ENCODE measurements at places on chromosomes 7 and 10.

DNA sequence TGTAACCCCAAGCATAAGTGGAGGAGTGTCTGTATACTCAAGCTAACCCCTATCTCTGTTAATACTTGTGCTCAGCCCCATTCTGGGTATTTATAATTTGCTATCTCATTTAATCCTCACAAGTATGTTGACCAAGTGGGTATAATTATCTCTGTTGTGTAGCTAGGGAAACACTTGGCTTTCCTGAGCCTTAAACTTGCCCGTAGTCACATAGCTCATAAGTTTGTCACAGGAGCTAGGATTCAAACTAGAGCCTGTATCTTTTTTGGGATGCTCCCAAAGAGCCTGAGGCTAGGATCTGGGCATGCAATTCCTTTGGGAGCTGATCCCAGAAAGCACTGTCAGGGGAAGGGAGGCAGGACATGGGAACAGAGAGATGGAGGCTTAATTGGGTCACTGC lies 377.4 kb downstream of the GALNT17 start:
- no peak for DNase-seq

GRCh38 chr7:112147793-112148361 lies 58.3 kb downstream of the DOCK4 start:
- DNase-seq = no peak

- peak; percentile 88 for DNase-seq
Observed at GRCh38 chr7:27740449-27741086, 606 bp downstream of the TAX1BP1 start.

GRCh38 chr7:143331179-143331801 lies 15.4 kb downstream of the CLCN1 start:
- no peak for DNase-seq

- no peak for DNase-seq
Observed at GRCh38 chr10:5968681-5969453, 8.5 kb downstream of the IL15RA start.

DNA sequence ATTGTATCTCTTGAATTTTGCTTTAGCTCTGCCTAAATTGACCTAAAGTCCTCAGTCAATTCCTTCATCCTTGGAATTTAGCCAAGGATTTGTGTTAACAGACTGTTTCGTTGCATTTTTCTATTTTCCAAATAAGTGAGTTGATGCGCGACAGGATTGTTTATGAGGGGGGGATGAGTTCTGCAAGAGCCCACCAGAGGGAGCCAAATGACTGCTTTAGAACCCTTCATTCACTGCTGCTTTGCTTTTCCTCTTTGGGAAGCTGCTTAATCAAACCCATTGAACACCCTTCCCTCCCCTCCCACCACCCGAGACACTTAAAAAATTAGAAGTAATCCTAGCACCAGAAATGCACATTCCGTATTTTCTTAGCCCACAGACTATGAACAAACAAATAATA lies 33.7 kb upstream of the PTF1A start:
- peak; percentile 83 for DNase-seq

- DNase-seq = no peak
Observed at GRCh38 chr10:103238506-103239252, 7.0 kb upstream of the RPEL1 start.

- no peak for DNase-seq
Observed at GRCh38 chr10:20195076-20195475, 378.8 kb downstream of the PLXDC2 start.

- DNase-seq = no peak
Observed at GRCh38 chr7:29871787-29872398, 65.6 kb downstream of the WIPF3 start.

DNA sequence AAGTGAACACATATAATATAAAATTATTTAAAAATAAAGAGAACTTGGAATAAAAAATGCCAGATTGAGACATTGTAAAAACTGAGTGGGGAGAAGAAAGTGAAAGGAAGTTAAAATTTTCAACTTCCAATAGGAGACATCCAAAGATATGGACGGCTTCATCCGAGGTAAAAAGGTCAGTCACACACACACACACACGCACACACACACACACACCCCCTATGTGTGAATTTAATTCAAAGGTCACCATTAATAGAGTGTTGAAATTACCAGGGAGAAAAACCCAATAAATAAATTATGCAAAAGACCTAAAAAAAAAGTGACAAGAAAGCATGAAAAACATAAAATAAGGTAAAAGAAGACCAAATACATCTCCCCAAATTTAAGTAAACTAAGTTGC lies 131.0 kb upstream of the DNAJB12 start:
- no peak for DNase-seq

DNA sequence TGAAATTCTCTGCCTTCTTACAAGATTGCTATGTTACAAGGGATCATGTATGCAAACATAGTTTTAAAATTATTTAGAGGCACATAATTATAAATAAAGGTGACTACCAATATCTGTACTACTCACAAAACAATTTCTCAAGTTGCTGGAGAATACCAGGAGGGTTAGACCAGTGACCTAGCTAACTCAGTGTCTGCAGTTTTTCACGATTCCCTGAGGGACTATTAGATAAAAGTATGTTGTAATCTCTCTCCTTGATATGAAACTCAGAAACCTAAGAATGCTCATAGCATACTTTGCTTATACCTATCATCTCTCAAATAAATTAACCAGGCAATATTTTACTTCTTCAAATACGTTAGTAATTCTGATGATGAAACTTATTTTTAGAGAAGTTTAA lies 534.0 kb upstream of the ANKRD30A start:
- DNase-seq = no peak

- DNase-seq = no peak
Observed at GRCh38 chr10:74202356-74202755, 51.3 kb downstream of the ADK start.

DNA sequence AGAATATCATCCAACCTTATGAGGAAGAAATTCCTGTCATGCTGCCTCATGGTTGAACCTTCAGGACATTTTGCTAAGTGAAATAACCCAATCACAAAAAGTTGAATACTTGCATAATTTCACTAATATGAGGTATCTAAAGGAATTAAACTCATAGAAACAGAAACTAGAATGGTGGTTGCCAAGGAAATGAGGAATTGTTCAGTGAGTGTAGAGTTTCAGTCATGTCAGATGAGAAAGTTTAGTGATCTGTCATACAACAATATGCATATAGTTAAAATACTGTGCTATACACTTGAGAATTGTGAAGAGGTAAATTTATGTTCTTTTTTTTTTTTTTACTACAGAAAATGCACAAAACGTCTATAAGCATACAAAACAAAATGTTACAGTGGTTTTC lies 60.7 kb downstream of the R3HCC1L start:
- DNase-seq = no peak

- DNase-seq = no peak
Observed at GRCh38 chr10:22434521-22434920, 89.2 kb downstream of the SPAG6 start.

- DNase-seq = peak; percentile 59
Observed at GRCh38 chr7:152894295-152895170, 135.0 kb downstream of the ACTR3B start.

- no peak for DNase-seq
Observed at GRCh38 chr7:55570218-55570873, 2.0 kb downstream of the VOPP1 start.

GRCh38 chr10:58439632-58440364 lies 54.6 kb downstream of the TFAM start:
- DNase-seq = no peak

DNA sequence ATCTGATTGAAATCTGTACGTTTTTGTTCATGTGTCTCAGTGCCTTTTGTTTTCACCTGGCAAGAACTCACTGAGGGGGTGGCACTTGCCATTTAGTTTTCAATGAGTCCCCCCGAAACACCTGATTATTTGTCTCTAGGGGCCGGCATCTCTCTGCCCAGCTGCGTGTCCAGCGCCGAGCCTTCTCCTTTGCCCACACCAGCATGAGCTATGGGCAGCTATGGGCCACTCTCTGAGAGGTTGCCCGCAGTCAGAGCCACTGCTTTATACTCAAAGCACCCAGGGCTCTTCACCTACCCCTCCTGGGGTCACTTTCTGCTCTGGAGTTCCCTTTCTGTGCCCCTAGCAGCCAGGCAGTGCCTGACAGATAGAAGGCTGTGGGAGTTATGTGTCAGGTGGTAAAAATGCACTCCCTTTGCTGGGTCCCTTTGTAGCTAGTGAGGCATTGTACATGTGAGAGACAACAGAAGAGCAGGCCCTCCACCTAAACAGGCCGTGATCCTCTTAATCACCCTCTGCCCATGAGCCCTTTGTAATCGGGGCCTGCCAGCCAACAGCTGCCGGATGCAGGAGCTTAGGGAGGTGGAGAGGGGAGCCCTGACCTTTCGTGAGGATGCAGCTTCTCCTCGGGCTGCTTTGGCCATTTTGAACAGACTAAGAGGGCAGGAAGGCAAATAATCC lies 133.1 kb upstream of the NPS start:
- DNase-seq = no peak

DNA sequence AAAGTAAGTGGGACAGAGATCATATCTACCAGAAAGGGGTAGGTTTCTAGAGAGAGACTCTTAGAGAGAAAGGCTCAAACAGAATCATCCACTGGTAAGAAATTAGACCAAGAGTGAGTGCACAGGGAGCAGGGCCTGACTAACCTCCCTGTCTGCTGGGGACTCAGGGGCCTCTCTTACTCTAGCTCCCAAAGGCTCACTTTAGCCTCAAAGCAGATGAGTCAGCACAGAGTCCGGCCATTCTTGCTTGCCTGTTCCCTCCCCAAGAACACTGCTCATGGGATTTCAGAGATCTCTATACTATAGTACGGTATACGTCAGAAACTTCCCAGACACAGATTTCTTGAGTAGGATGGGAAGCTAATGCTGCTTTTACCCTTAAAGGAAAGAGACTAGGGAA lies 32.7 kb downstream of the RBM28 start:
- DNase-seq = no peak

- no peak for DNase-seq
Observed at GRCh38 chr10:24806262-24806661, 82.6 kb upstream of the ARHGAP21 start.

DNA sequence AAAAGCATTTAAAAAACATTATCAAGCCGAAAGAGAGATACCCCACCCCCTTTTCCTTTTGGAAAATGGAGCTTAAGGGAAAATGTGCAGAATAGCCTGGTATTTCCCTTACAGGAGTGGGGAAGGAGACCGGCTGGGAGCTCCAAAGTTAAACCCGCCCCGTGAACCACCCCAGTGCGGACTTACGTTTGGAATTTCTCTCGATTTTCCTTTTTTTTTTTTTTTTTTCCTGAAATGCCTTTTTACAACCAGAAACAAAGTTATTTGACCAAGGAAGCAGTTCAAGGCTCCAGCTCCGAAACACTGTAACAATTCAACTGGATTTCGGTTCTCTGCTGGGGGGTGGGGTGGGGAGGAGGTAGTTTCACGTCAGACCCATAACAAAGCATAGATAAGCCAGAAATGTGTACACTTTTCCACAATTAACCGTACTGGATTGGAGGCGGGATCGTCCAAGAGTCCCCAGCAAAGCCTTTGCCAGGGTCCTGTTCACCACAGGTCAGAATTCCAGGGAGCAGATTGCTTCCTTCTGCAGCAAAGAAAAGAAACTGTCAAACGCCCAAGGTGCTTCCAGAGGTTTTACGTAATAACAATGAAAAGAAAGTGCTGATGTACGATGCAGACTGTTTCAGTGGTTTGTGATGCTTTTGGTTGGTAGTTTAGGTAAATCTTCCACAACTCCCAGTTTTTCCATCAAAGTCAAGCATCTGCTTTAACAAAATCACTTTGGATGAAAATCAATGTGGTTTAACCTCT lies 6.7 kb downstream of the SKIDA1 start:
- DNase-seq = no peak

DNA sequence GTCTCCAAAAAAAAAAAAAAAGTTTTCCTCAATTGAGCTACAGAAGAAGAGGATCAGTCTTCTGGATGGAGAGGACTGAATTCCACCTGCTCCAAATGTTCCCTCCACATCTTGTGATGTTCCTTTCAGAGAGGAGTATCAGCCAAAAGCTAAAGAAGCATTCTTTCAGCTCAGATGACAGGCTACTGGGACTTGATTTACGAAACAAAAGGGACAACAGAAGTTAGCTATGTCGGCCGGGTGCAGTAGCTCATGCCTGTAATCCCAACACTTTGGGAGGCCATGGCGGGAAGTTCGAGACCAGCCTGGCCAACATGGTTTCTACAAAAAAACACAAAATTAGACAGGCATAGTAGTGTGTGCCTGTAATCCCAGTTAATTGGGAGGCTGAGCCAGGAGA lies 7.4 kb downstream of the DAGLB start:
- no peak for DNase-seq

DNA sequence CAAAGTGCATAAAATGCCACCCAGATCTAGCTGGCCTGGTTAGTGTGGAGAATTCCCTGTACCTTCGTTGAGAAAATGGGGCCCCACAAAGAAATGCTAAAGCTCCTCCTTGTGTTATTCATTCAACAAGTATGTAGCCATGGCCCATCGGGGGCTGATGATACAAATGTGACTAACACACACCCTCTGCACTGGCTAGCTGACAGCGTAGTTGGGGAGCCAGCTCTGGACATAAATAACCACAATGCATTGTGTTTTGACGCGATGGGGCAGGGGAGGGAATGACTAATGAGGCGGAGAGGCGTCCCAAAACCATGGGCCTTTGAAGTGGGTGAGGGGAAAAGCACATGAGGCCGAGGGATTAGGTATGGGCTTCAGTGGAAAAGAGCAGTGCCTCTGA lies 28.2 kb upstream of the ASL start:
- DNase-seq = no peak

DNA sequence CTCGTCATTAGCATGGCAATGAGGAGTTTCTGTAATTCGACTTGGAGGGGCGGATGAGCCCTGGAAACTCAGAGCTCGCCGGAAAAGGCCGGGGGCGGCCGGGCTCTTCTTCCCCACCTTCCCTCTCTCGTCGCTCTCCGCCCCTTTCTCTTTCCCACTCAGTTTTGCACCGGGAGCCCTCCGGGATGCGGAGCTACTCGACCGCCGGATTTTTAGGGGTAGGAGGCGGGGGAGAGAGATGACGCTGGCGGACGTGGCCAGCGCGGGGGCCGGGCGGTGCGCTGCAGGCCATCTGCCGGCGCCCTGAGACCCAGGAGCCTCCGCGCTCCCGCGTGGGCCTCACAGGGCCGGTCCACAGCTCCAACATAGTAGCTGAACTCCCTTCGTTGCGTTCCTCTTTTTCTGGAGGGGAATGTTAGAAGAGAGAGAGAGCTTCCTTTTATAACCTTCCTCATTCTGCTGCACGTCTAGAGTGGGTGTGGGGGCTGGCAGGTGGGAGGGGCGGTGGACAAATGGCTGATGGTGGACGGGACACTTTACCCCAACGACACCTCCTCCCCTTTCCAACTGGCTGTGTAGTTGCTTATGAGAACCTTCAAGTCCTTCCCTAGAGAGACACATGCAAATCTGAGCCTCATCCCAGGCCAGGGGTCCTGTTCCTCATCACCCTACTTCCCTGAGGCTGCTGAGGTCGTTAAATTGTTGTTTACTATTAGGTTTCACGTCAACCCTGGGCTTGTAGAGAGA lies 1.1 kb upstream of the HOXA1 start:
- no peak for DNase-seq

- no peak for DNase-seq
Observed at GRCh38 chr7:35727571-35727970, 32.6 kb upstream of the HERPUD2 start.

DNA sequence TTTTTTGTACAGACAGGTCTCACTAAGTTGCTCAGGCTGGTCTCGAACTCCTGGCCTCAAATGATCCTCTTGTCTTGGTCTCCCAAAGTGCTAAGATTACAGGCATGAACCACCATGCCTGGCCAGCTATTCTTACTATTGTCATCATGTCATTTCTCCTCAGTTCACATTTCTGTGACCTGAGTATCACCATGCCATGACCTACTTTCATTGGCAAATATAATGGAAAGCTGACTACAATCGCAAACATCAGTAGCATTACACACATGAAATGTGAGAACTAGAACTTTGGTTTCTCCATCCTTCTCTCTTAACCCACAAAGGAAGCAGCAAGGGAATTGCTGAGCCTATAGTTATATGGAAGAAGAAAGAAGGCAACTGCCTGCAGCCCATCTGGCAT lies 26.0 kb upstream of the WIPF3 start:
- no peak for DNase-seq

Data from hematopoietic multipotent progenitor cell treated with erythropoietin and hydrocortisone succinate and interleukin-3 and kit ligand, for 6 days (in vitro differentiated cells).